ENCODE measurements at places on chromosomes 6 and 20.

DNA sequence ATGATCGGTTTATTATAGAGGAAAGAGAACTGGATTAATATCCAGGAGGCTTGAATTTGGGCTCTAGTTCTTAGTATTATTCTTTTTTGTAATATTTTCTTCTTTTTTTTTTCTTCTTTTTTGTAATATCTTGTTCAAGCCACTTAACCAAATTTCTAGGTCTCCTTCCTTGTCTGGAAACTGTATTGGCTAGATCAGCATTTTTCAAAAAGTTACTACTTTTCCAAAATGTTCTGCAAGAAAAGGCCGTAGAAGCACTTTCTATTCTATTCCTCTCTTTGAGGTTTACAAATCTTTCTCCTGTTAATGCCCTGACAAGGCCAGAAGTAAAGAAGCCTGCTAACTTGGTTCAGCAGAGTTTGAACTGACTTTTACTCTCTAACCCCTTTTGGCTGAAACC is 12.0 kb downstream of the BMP6 start:
- DNase-seq = no peak

GRCh38 chr6:54057058-54057457 is 54.2 kb upstream of the MLIP start:
- DNase-seq = no peak

DNA sequence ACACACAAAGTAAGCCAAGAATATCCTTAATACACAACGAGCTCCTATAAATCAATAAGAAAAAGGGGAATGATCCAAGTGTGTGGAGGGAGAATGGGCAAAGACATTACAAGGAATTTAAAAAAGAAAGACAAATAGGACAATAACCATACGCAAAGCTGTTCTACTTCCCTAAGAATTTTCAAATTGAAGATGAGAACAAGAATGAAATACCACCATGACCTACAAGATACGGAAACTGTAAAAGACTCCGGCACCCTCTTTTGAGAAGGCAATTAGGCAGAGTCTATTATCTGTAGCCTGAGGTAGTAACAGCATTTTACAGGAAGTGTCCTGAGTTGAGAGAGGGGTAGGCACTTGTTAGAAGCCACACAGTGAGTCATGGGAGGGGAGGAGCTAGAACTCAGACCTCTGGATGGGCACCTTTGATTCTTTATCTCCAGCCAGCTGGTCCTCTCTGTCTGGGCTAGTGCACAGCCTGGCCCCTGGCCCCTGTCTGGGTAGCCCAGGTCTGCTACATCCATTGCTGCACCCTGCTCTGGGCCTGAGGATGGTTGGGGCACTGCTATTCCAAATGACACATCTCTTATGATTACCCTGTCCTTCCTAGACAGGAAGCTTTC is 15.3 kb downstream of the RSPO4 start:
- DNase-seq = no peak

GRCh38 chr6:119620846-119621555 is 271.4 kb upstream of the MAN1A1 start:
- DNase-seq = no peak

DNA sequence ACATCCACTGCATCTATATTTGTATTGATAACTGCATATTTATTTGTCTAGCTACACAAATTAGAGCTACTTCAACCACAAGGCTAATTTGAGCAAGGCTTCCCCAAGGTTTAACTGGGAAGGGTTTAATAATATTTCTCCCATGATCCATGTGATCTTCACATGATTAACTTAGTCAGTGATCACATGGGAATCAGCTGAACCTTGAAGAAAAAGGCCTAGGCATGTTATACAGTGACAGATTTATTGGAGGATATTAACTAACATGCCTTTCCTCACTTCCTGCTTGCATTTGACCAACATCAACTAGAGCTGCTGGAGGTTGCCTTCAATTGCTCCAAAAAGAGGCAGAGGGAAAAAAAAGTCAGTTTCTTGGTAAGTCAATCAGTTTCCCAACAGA is 417.0 kb downstream of the HAO1 start:
- DNase-seq = no peak

DNA sequence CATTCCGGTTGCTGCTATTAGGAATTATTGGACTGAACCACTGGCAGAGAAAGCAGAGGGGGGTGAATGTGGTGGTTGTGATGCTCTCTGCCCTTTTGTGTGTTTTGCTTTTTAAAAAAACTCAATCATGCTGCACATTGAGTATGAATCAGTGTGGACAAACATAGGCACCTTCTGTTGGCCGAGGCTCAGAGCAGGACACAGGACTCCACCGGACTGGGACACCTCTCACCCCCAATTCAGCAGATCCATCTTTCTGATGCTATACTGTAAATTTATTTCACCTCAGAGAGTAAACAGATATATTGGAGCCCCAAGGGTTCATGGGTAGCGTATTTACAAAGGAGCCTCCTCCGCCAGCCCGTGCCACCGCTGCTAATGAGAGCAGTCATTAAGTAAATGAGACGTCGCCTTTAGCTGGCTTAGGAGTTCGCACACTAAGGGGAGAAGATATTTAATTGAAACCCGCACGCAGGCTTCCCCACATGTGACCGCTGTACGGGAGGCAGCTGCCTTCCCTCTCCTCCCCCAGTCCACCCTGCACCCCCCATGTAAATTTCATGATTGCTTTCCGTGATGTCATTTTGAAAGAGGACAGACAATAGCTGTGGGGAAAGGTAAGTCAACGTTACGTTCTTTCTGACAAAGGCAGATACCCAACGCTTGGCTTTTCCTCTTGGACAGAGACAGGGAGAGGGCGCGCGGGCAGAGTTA is at the start of gene MYT1:
Gene MYT1 (plus strand): TSS at position 330 of the 714 bp plus-strand sequence. CDS start 34,410 bp downstream, outside the sequence.
- DNase-seq = no peak

- DNase-seq = no peak
These were observed 23.9 kb downstream of the SUN5 start for GRCh38 chr20:32980131-32980941.
